Effector memory CD4-positive, alpha-beta T cell (primary cell): ENCODE measurements at places on chromosomes 2 and 18.
A peak's percentile ranks its signal among the peaks of the same experiment; 100 is the strongest.

DNA sequence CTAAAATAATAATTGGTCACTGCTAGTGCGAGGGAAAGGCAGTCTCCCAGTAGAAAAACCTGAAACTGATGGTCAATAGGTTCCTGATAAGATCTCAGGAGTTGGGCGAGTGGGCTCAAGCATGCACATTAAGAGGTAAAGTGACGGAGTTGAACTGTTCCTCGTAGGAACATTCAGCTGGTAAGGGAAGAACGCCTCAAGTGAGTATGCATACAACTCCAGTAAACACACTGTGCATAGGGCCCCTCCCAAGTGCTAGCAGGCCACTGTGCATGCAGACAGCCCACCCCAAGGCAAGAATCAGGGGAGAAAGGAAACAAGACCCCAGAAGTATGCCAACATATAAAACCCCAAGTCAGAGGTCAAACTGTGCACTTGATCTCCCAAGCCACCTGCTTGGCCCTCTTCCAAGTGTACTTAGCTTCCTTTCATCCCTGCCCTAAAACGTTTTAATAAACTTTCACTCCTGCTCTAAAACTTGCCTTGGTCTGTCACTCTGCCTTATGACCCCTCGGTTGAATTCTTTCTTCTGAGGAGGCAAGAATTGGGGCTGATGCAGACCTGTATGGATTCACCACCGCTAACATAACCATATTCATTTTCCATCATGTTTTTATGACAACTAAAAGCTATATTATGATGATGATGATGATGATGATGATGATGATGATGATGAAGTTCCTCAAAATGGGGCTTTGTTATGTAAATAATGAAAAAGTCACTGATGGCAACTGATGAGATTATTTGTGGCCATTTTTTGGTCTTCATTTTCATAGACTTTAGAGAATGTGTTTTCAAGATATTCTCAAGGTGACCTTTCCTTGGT is 118.0 kb upstream of the RAB27B start:
- DNase-seq: no peak

GRCh38 chr18:23210526-23210925 is 75.2 kb downstream of the CABLES1 start:
- no peak for DNase-seq

GRCh38 chr2:158753641-158754611 is 41.2 kb upstream of the DAPL1 start:
- DNase-seq: no peak

- no peak for DNase-seq
Measured at GRCh38 chr2:136217996-136218395, 100.0 kb upstream of the CXCR4 start.

DNA sequence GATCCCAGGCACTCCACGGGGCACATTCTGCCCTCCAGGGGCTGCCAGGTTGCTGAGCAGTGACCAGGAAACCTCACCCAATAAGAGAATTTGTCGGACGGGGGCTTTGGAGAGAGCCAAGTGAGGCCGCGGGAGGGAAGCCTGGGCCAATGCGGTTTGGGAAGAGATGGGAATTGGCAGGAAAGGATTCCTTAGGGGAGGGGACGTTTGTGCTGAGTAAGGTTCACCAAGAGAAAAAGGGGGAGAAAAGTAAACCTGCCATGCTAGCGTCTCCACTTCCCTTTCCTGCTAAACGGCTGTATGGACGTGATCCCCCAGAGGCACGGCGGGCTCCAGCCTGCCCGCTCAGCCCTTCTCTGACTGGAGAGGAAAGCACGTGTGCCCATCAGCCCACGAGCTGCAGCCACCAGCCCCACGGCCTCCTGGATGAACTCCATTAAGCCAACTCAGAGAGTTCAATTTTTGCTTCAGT is 194.4 kb upstream of the ID2 start:
- peak; percentile 36 for DNase-seq

DNA sequence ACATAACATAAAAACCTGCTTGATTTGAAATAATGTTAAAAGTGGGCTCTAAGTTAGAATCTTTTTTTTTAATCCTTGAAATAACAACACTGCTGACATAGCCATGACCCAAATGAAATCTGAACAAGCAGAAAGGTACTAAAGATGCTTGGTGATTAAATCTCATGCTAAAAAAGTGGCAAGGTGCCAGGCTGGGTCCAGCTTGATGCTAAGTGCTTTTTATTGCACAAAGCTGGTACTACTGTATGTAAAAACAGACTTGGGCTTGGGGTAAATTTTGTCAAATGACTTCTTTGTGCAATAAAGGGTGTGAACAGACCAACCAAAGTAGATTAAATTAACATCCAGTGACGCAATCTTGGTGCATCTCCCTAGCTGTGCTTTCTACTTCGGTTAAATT is 13.4 kb downstream of the BCL11A start:
- no peak for DNase-seq

DNA sequence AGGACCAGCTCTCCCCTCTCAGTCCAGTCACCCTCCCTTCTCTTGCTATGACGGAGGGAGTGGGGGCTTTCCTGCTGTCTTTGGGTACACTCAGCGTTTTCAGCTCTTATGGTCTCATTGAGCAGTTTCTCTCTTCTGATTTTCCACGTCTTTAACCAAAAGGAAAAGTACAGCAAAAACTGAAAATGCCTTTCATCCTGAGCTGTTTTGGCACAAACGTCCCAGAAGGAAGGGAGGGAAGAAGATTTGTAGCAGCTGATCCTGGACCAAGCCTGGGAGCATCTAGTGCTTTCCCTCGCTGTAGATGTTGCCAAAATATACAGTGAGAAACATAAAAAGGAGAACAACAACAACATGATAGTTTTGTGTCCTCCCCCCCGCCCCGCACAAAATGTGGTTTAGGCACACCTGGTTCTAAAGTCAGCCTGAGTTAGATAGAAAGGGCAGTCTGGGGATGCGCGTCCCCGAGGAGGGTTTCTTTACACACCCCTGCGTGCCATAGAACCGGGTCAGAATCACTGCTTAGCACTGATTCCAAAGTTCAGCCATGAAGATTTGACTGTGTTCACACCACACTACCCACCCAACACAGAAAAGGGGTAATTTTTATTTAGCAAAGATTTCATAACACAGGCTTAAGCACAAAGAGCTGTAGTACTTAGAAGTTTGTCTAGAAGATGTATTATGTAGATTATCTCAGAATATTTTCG is 53.4 kb downstream of the SLC40A1 start:
- no peak for DNase-seq

DNA sequence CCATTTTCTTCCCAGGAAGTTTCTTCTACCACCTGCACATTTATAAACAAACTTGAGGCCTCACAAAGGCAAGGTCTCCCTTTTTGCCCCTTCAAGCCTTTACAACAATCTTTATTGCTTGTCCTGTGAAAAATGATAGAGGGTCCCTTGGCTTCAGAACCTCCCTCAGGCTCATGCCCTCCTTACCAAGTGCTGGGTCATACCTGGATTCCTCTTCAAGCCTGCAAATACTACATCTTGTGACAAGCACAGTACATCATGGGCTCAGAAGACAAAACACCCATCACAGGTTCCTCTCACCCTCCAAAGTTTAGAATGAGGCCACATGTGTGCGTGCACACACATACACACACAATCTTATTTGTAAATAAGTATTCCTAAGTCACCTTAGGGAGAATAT is 9.1 kb downstream of the CAPN14 start:
- no peak for DNase-seq

- DNase-seq: no peak
Measured at GRCh38 chr2:12076810-12077209, 330.4 kb downstream of the LPIN1 start.

GRCh38 chr18:59853380-59853779 is 46.4 kb upstream of the PMAIP1 start:
- DNase-seq: no peak

DNA sequence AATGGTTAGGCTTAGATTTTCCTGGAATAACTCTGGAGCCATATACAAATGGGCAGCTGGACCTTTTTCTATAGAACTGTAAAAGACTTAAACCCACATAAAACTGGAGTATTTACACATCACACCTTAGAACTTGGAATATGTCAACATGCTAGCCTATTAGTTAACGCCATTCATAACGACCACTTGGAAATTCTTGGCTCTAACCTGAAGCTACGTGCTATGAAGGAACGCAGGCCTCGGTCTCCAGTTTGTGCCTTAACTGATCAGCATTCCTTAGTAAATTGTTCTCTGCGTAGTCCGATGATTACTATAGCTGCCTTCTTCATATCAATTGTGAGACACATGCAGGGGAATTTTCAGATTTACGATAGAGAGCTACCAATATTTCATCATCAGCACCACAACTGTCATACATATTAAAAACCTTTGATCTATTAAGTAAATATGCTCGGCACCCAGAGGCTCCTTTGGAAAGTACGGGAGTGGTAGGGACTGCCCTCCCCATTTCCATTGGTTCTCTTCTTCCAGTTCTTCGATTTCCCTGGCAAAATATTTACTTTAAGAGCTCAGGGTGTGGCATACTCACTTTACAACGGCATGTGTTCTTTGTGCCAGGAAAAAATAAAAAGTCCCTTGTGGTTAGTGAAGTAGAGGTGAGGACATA is 17.5 kb upstream of the CCL20 start:
- no peak for DNase-seq
